ENCODE measurements at places on chromosomes 1 and 21. TPM values are rescaled to one million over a fixed set of nuclear protein-coding genes. Genes with fewer than 3 reads are reported as not detected.
A peak's percentile ranks its signal among the peaks of the same experiment; 100 is the strongest.

Gene NFASC
- 61.4 TPM for total RNA-seq

DNA sequence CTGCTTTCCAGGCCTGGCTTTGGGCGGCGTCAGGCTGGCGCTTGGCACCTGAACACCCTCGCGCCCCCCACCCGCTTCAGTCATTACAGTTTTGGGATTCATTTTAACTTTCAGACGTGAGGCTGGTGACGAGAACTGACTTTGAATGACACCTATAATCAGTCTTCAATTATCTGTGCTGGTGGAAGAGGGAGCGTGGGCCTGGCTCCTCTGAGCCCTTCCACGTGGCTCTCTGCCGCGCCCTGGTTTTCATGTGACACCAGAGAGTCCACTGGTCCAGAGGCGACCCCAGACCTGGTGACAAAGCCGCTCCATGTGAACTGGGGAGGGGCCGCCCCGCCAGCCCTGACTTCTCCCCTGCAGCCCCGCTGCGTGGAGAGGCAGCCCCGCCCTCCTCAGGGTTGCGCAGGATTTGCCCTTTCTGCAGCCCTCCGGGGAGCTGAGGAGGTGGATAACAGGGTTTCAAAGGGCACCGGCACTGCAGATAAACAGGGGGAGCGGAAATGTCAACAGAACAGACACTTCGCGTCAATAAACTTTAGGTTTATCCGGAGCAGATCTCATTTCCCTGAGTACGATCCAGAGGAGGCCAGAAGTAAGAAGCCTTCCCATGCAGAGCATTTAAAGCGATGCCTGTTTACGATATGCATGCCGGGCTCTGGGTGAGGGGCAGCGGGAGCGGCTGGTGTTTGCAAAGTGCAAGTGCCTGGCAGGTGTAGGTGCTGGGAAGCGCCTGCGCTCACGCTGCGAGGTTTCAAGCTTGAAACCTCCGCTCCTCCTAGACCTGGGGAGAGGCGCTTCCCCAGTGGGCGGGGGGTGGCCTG is 56.4 kb downstream of the AJAP1 start:
- no peak for DNase-seq

Gene FMN2
- 40.3 TPM for total RNA-seq

DNA sequence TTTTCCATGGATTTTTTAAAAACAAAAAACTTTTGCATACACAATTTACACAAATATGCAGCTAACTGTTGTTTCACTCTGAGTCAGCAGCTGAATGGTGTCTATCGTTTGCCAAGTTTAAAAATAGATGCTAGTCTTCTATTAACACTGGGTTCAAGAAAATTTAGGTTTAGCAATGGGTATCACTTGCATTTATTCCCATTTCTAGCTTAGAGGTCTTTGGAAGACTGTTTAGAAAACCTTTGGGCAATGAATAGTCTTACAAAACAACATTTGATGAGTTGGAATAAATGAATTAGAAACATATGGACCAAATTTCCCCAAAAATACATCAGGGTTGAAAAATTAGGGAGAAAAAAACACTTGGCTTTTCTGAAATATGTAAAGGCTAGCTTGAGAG is 165.8 kb downstream of the LYPLAL1 start:
- no peak for DNase-seq

- DNase-seq = no peak
Observed at GRCh38 chr1:201422436-201423030, 1.0 kb upstream of the TNNI1 start.

GRCh38 chr1:20373764-20374163 is 83.1 kb downstream of the VWA5B1 start:
- DNase-seq = no peak

DNA sequence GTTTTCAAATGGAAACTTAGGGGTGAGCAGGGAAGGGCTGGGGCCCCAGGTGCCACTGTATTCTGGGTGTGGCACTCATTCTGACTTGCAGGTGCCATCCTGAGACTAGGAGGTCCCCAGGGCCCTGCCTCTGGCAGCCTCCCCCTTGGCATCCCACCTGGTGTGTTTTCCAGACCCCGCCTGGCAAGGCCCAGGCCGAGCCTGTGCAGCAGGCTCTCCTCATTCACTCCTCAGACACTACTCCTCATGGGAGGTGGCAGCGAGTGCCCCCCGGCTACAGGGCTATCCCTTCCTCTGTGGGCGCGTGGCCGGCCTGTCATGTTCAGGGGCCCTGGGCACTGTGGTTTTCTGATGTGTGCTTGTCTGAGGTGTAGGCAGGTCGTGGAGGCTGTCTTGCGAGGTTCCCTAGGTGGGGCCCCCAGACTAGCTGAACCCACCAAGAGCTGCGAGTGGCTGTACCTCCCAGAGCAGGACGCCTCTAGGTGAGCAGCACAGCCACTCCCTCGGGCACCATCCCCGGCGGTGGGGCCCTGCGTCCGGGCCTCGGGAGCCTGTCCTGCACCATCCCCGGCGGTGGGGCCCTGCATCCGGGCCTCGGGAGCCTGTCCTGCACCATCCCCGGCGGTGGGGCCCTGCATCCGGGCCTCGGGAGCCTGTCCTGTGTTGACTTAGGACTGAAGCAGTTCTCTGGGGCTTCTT is 13.2 kb downstream of the SLX9 start:
- no peak for DNase-seq

GRCh38 chr21:46218906-46219590 is 9.5 kb downstream of the LSS start:
- DNase-seq = no peak

Gene DUSP10
- 4.4 TPM for total RNA-seq

GRCh38 chr1:110453829-110454228 is 2.9 kb downstream of the PROK1 start:
- no peak for DNase-seq

- no peak for DNase-seq
Observed at GRCh38 chr1:227903614-227904501, 43.9 kb downstream of the WNT9A start.

Gene EPHB2
- total RNA-seq = 83.8 TPM

- DNase-seq = no peak
Observed at GRCh38 chr1:164673584-164674214, 114.7 kb downstream of the PBX1 start.

Gene IFI44
- total RNA-seq = 19.4 TPM

Gene LCE1E
- total RNA-seq = not detected

GRCh38 chr1:59443310-59443709 is 146.4 kb downstream of the FGGY start:
- DNase-seq = no peak

Gene STUM
- 24.0 TPM for total RNA-seq

DNA sequence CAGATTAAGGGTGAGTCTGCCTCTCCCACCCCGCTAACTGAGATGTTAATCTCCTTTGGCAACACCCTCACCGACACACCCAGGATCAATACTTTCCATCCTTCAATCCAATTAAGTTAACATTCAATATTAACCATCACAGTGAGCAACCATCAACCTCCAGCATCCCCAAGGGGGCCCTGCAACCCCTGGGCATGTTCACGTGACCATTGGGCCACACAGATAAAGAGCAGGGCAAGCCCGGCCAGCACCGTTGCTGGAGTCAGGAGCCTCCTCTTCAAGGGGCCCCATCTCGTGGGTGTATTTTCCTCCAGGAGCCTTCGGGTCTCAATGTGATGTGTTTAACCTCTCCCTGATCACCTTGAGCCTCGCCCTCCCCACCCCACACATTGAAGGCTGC is 8.0 kb upstream of the GPR157 start:
- no peak for DNase-seq

GRCh38 chr21:23026878-23027277 is 2028.7 kb downstream of the NCAM2 start:
- DNase-seq = no peak

GRCh38 chr1:201354151-201354900 is 23.2 kb downstream of the TNNT2 start:
- no peak for DNase-seq

DNA sequence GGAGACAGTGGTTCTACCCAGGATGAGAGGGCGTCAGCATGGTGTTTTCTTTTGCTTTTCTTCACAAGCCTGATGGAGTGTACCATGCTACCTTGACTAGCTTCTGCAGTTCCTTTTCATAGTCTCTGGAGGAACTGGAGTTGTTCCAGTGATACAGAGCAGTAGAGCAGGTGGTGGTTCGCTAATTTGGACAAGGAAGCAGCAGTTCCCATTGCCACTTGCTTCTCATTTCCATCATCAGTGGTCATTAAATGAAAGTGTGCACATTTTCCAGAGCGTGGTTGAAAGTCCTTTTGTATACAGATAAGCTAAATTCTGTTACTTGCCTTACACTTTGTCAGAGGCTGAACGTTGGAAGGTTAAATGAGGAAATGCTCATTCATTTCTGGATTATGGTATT is 182.3 kb downstream of the C1orf21 start:
- DNase-seq = peak; percentile 82

All from cerebellum (tissue), 4 donors.